ENCODE measurements at places on chromosomes 3 and 15.

DNA sequence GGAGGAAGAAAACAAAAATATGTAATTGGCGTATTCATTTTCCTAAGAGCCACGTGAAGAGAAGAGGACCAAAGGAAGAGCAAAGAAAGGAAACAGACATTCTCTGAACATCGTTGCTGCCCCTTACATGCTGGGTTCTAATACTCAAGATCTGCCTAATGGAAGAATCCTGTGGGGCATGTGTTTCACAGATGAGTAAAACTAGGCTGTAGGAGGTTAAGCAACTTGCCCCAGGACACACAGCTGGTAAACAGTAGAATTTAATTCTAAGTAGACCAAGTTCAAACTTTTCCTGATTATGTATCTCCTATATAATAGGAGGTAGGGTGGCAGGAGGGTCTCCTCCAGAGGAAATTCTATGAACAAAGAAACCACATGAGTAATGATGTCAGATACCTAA lies 106.1 kb upstream of the TNFAIP8L3 start:
- no peak for DNase-seq

- no peak for DNase-seq
Observed at GRCh38 chr3:111610189-111610588, 15.0 kb upstream of the ZBED2 start.

DNA sequence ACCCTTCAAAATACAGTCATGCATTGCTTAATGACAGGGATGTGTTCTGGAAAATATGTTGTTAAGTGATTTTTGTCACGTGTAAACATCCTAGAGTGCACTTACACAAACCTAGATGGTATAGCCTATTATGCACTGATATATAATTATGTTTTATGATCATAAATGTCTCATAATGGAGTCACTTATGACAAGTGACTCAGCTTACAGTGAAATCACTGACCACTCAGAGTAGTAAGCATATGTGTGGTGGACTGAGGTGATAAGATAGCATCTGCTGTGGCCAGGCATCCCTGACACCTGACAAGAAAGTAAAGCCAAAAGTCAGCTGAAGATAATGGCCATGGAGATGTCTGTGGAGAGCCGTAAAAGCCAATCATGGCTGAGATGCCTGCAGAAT lies 5.4 kb downstream of the ACAD11 start:
- no peak for DNase-seq

- DNase-seq, result peak; percentile 72
Observed at GRCh38 chr3:112973325-112974177, 1.4 kb downstream of the CD200R1 start.

GRCh38 chr3:45746777-45747622 lies 49.3 kb downstream of the SLC6A20 start:
- DNase-seq, result no peak

- DNase-seq, result no peak
Observed at GRCh38 chr15:88202231-88202630, 54.3 kb downstream of the NTRK3 start.

DNA sequence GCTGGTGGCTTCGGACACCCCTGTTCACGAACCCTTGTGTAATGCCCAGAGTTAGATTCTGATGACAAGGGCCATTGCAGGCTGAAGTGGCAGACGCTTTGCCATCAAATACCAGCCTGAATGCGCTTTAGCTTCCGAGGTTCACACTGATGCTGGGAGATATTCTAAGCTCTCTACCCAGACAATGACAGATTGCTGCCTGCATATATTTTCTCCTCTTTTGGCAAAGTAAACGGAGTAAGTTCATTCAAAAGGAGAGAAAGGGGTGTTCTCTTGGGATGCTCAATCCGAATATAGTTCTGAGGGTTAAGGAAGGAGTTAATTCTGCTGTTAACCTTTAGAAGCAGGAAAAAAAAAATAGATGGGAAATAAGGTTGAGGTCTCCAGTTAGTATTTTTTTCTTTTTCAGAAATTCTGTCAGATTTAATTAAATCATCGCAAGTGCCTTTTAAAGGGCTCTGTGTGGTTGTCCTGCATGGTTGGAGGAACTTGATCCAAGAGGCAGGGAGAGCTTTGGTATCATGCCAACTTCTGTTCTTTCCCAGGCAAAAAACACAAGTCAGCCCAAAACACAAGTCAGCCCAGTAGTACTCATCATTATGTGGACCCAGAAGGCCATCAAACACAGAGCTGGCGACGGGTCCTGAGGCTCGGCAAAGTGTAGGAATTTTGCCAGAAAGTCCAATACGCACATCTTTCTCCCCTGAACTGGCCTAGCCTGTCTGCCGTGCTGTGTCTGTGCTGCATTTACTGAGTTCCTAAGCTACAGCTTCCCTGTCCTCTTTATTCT lies 70.9 kb upstream of the ST8SIA2 start:
- no peak for DNase-seq

GRCh38 chr15:71932689-71933088 lies 122.3 kb downstream of the NR2E3 start:
- DNase-seq, result no peak

GRCh38 chr15:84402856-84403608 lies 167.5 kb downstream of the GOLGA6L4 start:
- no peak for DNase-seq

DNA sequence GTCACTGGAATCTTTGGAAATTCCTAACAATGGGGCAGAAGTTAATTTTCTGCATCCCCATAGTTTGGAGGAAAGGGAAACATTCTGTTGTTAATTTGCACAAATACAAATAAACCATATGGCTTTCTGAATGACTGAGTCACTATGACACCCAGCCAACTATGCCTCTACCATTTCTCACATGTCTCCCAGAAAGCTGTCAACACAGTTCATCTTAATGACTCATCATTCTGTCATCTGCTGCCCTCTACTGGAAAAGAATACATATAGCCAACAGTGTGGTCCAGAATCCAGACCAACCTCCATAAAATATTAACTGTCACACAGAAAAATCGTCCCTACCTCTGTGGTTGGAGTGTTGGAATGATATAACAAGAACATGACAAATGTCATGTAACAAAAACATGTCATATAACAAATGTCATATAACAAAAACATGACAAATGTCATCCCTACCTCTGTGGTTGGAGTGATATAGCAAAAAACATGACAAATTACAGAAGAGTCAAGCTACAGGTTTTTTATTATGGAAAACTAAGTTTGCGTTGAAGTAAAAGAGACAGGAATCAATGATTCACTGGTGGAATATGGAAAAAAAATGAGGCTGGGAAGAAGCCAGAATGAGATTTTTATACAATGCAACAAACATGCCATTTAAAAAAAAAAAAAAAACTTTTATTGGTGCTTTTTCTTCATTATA lies 47.7 kb upstream of the GYG1 start:
- DNase-seq, result no peak

DNA sequence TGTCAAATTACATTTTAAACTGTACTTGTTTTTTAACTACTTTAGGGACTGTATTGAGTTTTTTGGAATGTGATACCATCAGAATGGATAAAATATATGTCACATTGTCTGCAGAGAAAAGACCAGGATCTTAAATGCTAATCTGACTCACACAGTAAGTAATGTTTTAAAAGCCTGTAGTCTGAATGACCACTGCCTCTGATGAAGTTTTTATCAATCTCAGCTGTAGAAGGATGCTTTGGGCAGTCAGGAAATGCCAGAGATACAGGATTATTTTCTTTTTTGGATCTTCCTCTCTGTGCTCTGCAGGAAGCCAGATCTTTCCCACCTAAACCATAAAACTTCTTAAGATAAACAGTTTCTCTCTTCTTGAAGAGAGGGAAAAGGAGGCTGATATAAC lies 73.1 kb upstream of the PRTG start:
- no peak for DNase-seq
